ENCODE measurements at places on chromosomes 16 and 17. TPM values are rescaled to one million over a fixed set of nuclear protein-coding genes. Genes with fewer than 3 reads are reported as not detected.

The RCVRN gene
- polyA plus RNA-seq, result not detected

The ITGAL gene
- not detected for polyA plus RNA-seq

The ZNF423 gene
- polyA plus RNA-seq, result 0.01 TPM

The VTN gene
- polyA plus RNA-seq, result not detected

The GAS2L2 gene
- 0.07 TPM for polyA plus RNA-seq

The CRYM gene
- polyA plus RNA-seq, result 0.34 TPM

The ATP6V0A1 gene
- polyA plus RNA-seq, result 31.5 TPM

The TMEM235 gene
- polyA plus RNA-seq, result not detected

The PAQR4 gene
- polyA plus RNA-seq, result 24.1 TPM

The CPNE7 gene
- polyA plus RNA-seq, result 1.2 TPM

The CTRB2 gene
- not detected for polyA plus RNA-seq

- no peak for DNase-seq
Observed at GRCh38 chr16:54856871-54857270, 73.8 kb upstream of the IRX5 start.

DNA sequence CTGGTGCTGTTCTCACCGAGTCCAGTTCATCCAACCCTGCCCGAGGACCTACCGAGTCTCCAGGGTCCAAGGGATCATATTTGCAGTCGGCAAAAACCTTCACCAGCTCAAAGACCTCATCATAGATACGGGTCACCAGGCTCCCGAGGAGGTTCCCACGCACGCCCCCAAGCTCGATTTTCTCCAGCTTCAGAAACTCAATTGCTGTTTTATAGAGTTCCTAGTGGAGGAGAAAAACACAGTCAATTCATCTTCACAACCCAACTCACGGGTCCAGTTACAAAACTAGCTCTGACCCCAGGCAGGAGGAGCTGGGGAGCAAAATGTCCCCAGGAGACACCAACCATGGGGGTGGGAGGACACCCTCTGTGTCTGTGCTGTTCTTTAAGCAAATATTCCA is 10.2 kb downstream of the DNAH17 start:
- DNase-seq, result no peak

DNA sequence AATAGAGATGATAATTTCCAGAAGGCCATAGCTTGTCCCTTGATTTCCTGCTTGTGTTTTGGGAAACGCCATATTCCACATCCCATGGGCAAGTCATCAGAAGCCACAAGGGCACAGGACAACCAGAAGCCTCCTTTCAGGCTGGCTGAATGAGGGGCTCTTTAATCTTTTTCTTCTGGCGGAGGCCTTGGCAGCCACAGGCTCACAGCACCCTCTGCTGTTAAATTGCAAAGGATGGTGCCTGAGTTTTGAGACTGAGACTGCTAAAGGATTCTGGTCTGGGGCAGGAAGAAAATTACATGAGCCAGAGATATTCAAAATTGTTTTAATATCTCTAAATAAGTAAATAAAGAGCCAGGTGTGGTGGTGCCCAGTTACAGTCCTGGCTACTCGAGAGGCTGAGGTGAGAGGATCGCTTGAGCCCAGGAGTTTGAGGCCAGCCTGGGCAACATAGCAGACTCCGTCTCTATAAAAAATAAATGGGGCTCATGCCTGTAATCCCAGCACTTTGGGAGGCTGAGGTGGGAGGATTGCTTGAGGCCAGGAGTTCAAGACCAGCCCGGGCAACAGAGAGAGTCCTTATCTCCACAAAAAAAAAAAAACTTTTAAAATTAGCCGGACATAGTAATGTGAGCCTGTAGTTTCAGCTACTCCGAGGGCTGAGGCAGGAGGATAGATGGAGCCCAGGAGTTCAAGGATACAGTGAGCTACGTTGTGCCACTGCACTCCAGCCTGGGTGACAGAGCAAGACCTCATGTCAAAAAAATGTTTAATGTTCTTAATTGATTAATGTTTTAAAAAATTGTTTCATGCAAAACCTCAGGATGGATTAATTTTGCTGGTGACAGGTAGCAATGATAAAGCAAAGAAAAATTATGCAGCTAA is 26.3 kb downstream of the AARSD1 start:
- DNase-seq, result peak; percentile 25

DNA sequence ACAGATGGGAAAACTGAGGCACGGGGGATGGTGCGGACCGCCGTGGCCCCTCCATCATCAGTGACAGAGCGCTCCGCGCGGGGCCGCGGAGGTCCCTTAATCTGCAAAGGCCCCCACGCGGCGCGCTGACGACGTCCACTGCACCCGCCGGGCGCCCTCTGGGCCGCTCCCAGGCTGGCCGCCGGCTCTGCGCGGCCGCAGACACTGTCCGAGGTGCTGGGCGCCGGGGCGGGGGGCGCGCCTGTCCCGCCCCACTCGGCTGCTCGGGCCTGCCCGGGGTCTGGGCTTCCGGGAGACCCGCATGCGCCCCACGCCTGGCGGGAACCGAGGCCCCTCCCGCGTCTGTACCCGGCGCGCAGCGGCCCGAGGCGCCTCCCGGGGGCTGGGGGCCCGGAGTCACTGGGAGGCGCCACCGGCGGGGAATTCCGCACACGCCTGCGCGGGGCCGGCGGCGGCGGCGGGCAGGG is 550 bp upstream of the RNF213 start:
- peak; percentile 66 for DNase-seq

GRCh38 chr16:54055191-54055590 is 231.4 kb downstream of the IRX3 start:
- no peak for DNase-seq

GRCh38 chr17:9166788-9167187 is 145.5 kb downstream of the NTN1 start:
- no peak for DNase-seq

DNA sequence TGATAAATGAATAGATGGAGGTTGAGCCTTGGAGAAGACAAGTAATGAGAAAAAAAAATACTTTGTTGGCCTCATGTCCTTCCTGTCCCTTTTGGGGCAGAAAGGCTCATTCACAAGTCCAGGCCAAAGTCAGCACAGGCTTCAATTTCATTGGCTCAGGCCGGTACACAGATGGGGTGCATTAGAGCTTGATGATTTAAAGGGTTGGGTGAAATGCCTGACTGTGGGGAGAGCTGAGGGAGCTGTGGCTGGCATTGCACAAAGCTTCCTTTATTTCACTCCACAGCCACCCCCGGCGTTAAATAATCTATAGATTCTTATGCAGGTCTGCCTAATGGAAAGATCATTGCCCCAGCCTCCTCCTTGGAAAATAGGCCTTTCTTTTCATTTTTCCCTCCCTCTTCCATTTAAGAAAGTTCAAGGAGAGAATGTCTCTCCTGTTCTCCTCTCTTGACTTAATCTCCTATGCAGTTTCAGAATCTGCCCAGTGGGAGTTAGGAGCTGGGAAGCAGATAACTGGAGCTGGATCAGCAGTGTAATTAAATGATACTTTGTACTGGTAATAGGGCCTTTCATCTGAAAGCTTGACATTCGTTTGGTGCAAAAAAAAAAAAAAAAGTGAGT is 24.4 kb downstream of the YPEL2 start:
- DNase-seq, result no peak

DNA sequence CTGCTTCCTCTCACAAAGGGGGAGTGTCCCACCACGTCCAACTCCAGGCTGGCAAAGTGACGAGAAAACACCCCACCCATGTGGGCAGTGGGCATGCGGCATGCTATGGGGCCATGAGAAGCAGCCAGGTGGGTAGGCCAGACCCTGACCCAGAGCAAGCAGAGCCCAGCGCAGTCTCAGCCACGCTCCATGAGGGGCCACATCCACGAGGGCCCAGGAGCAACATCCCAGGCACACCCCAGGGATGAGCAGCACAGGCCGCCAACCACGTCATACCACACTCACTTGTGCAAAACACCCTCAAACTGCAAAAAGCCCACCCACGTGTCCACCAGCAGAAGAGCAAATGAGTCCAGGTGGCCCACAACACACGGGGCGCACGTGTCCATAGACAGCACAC is 117.0 kb downstream of the ZNF778 start:
- no peak for DNase-seq

DNA sequence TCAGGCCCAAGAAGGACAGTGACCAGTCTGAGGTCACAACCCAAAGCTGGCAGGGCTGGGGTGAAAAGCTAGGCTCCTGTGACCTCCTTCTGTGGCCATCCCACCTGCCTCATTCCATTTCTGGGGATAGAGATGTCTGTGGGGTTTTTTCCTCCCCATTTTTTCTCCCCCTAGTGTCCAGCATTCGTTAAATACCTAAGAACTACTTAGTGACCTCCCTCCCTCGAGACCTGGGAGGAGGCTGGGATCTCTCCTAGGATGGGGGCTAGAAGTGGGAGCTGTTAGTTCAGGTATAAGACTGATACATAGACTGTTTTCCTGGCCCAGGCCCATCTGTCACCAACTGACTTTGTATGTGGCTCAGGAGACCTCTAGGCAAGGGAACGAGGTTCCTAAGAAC is 20.5 kb upstream of the STAC2 start:
- DNase-seq, result no peak

DNA sequence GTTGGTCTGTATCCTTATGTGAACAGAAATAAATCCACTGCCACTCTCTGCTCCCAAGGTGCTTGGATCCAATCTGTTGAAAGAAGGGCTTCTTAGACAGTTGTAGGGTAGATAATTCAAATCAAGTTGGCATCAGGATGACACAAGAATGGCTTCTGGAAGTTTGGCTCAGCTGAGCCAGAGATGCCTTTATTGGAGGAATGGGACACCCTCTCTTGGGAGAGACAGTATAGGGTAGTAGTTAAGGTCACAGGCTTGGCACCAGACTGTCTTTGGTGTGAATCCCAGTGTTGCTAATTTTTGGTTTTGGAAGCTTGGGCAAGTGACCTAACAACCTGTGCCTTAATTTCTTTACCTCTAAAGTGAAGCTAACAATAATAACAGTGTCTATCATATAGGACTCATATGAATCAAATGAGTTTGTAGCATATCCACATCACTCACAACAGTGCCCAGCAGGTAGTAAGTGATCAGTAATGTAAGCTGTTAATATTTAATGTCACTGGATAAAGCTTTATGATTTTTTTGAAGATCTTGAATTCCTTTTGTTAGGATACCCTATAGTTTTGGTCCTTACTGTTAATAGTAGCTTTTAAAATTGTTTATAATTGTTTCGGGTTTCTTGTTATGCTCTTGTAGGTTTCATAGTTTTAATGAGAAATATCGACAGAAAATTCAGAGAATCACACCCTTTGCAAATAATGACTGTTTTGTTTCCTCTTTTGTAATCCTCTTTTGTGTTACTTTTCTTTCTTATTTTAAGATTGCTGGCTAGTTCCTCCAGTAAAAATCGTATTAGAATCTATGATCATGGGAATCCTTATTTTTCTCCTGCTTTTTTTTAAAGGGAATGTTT is 19.1 kb downstream of the ZNRF1 start:
- no peak for DNase-seq

- DNase-seq, result no peak
Observed at GRCh38 chr16:59088431-59088830, 354.3 kb upstream of the GOT2 start.

DNA sequence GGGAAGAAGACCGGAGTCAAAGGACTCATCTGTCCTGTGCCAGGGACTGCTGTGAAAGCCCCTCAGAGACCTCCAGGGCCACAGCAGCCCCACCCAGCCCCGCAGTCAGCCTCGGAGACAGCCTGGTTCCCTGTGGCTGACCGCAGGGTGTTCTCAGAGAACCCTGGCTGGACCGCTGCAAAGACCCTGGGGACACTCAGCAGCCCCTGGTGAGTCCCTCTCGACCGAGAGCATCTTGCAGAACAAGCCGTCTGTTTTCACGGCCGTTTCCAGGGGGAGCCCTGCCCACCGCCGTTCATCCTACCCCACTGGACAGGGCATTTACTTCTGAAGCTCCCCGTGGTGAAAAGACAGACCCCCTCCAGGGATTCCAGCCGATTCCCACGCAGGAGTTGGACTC is 10.3 kb downstream of the UBALD1 start:
- DNase-seq, result no peak

DNA sequence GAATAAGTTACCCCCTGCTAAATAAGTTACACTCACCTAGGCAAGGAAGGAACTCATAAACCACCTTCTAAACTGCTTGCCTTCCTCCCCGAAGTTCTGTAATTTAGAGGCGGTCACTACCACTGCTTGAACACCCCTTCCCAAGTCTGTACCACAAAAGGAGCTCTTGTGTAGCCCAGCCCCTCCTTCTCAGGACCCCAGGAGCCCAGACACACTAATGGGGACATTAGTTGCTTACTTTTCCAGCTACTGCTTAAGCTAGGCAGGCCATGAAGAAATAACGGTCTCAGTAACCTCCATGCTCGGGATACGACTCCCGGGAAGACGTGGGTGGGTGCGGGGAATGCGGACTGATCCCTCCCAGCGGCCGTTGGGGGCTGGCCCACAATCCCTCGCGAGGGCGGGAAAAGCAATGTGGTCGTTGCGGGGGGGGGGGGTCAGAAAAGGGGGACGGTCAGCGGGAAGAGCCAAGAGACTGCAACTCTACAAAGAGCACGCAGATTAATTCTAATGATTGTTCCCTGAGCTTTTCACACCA is at the start of gene TEX14:
TSS of gene TEX14 (minus strand) at position 345 of the 538 bp plus-strand sequence. CDS start 40,044 bp downstream, outside the sequence.
- DNase-seq, result no peak

DNA sequence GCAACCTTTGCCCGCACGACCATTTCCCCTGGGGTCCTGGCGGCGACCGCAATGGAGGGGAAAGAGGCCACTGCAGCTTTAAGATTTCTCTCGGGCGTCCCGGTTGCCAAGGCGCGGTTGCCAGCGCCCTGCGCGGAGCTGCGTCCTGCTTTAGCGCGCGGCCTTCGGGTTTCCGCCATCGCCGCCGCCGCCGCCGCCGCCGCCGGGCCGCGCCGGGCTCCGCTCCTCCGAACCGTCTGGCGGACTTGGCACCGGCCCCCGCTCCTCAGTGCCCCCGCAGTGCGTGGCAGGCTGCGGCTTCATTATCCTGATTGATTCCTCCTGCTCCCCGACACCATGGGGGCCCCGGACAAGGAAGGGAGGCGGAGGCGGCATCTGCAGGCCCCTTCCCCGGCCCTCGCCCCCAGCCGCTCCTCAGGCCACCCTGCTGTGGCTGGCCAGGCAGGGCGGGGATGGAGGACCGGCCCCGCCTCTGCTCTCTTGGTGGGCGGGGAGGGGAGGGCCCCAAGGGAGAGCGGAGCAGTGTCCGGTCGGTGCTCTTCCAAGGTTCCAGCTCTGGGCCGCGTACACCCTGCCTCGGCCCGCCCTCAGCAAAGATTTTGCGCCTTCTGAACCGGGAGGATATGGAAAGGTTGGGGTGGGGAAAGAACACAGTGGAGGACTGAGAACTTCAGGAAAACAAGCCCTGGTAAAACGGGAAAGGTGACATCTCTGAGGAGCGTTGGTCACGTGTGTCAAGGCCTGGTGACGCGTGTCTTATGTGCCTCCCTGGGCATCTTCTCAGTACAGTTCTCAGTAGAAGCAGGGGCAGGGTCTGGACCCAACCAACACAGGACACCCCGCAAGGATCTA is 34.0 kb downstream of the NEUROD2 start:
- DNase-seq, result peak; percentile 67

All from mammary epithelial cell (primary cell).